ENCODE measurements at places on chromosomes 1 and 21.

- DNase-seq, result no peak
Measured at GRCh38 chr1:178942285-178943198, 71.7 kb upstream of the ANGPTL1 start.

DNA sequence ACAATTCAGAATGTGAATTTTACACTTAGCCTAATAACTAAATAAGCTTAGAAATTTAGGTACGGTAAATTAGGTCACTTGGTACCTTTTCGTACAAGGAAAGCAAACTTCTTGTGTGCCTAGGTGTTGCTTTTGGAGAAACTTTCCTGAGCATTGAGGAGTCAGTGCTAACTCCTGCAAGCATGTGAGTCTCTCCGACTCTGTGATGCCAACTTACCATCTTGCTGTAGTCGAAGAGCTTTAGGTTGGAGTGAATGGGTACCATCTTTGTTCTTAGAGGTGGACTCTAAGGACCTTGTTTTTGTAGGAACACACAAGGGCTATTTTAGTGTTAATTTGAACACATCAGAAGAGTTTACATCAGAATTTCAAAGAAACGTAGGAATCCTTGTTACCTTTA is 688.9 kb downstream of the USP25 start:
- DNase-seq, result no peak

DNA sequence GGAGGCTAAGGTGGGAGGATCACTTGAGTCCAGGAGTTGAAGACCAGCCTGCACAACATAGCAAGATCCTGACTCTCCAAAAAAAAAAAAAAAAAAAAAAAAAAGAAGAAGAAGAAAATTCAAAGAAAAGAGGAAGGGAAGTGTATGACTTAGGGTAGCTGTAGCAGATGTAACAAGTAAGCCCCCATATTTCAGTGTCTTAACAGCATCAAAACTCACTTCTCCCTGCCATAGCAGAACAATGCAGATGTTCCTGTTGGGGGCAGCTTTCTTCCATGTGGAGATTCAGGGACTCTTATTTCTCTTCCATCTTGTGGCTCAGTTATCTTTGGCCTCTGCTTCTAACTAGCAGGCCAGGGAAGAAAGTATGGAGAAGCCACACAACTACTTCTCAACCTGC is 10.2 kb upstream of the PTGFRN start:
- no peak for DNase-seq

DNA sequence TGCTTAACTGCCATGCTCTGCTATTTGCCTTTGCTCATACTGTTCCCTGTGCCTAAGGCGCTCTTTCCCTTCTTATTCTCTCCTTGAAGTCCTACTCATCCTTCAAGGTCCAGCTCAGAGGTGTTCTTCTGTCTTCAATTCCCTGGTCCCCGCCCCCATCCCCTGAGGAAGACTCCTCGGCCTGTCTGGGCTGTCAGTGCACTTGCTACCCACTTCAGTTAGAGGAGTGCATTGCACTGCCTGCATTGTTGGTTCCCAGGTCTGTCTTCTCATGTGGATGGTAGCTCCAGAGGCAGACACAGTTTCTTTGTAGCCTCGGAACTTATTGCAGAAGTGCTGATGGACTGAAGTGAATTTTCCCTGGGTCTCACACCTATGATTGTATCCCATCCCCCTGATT is 194.0 kb downstream of the C1orf94 start:
- DNase-seq, result no peak

DNA sequence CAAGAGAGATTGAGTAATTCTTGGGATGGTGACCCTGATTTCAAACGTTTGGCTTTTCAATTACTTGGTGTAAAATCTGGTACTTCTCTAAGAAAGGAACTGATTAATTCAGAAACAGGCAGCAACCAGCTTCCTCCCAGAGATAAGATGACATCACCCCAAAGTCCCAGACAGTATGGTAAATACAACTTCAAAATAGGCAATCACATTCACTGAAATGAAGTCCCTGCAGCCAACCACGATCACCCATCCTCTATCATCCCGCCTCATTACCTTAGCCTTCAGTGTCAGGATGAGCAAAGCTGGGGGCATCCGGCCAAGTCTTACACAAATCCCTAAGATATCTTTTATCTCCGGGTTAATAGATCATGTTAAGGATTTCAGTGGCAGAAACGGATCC is 26.4 kb upstream of the RUNX1 start:
- DNase-seq, result no peak

GRCh38 chr1:77533660-77534305 is 148.7 kb downstream of the ZZZ3 start:
- peak; percentile 61 for DNase-seq

DNA sequence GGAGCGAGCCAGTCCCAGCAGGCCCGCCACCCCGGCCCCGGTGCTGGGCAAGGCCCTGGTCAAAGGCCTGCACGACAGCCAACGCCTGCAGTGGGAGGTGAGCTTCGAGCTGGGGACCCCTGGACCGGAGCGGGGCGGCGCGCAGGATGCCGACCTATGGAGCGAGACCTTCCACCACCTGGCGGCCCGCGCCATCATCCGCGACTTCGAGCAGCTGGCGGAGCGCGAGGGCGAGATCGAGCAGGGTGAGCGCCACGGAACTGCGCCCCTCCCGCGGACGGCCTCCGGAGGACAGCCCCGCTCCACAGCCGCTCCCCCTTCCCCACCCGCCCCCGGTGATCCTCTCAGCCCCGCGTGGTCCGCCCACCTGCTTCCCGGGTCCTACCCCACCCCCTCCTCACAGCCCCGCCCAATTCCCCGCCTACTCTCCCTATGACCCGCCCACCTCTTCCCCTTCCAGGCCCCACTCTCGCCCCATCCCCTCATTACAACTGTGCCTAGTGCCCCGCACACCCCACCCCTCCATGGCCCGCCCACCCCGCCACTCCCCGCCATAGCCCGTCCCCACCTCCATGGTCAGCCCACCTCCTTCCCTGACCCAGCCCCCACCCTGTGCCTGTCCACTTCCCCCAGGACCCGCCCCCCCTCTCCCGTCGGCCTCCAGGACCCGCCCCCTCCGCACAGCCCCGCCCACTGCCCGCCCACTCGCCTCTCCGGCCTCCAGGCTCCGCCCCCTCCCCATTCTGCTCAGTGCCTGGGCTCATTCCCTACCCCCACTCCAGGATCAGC is 52.7 kb downstream of the VWA5B1 start:
- no peak for DNase-seq

GRCh38 chr1:208604295-208604694 is 360.1 kb upstream of the PLXNA2 start:
- no peak for DNase-seq

- DNase-seq, result no peak
Measured at GRCh38 chr1:61981870-61982660, 212.6 kb upstream of the L1TD1 start.

DNA sequence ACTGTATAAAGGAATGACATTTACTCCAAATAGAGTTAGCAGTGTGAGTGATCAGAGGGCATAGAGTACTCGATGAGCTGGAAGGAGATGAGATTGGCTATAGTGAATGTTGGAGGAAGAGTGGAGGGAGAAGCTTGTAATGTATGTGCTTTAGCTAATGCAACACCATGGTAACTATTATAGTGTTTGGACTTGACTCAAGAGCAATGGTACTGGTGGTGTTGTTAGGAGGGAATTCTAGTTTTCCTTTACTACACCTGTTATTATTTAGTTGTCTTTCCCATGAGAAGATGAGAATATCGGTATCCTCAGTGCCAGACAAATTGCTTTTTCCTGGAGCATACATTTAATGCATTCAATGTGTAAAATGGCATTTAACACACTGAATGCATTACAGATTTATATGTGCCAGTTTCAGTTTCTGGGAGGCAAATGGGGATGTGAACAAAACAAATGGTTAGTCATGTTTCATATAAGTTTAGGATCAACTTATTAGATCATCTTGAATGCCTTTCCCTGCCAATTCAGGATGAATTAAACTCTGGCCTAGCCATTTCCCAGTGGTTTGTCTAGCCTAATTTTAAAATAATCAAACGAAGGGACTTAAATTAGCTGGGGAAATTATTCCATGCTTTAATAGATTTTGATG is 291.1 kb upstream of the ADAMTS5 start:
- no peak for DNase-seq

DNA sequence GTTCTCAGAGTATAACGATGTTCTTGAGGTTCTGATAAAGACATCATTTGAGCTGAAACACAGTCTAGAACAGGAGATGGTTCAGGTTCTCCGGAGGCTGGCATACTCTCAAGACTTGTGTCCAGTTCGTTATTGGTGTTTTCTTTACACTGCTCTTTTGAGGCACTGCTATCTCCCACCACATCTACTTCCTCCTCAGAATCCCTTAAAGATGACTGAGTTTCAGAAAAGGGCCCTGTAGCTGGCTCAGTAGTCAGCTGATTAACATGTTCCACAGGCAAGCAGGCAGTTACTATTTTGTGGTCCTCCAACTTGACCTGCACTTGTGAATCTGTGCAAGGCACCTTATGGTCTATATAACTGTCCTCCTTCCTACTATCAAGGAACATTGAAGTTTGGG is 50.2 kb downstream of the ZZZ3 start:
- DNase-seq, result no peak

Data from hippocampal formation (tissue), 2 donors.